ENCODE measurements at places on chromosomes 1 and 21.

- no peak for DNase-seq
Measured at GRCh38 chr1:204232526-204232925, 18.7 kb upstream of the GOLT1A start.

DNA sequence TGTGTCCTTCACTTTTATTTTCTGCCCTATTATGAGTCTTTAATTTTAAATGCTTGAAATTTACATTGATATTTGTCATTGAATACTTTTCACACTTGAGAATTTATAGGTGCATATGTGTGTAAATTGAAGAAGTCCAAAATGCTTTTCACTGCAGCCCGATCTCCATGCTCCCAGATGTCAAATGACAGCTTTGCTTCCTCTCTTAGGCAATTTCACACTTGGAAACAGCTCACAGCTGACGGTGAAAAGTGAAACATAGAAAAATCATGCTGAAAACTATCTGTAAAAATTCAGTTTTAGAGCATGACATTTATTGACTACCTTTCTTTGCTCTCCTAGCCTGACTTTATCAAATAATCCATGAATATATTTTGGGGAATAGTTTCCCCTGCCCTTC lies 196.0 kb downstream of the RPS6KC1 start:
- DNase-seq = no peak

GRCh38 chr21:15729674-15730483 lies at the start of gene USP25:
USP25 (plus strand) TSS chr21:15729982; CDS start chr21:15730394, 412 bp downstream.
- DNase-seq = peak; percentile 78

DNA sequence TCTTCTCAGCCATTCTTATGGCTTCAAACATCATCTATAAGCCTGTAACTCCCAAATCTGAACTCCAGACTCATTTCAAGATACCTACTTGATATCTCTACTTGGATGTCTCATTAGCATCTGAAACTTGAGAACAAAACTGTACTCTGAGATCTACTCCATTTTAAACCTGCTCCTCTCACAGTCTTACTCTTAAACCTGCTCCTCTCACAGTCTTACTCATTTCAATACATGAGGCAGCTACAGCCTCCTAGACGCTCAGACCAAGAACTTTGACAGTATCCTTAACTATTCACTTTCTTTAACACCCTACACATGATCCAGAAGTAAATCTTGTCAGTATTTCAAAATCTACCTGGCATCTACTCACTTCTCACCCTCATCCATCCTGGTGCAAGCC lies 54.3 kb downstream of the NBPF6 start:
- DNase-seq = no peak

DNA sequence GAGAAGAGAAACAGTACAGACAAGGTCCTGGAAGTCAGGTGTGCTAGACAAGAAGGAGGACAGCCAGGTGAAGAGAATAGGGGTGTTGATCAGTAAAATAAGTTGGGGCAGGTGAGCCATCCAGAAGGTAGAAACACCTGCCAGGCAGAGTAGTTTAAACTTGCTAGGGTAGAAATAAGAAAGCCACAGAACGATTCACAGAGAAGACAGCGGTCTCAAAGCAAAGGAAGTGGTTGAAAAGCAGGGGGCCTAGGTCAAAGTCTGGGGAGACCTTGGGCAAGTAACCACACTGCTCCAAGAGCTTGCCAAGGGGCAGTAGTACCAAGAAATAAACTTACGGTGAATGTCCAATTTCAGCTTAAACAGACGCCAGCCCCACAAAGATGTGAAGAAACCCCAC lies 116.6 kb upstream of the PROX1 start:
- DNase-seq = no peak

DNA sequence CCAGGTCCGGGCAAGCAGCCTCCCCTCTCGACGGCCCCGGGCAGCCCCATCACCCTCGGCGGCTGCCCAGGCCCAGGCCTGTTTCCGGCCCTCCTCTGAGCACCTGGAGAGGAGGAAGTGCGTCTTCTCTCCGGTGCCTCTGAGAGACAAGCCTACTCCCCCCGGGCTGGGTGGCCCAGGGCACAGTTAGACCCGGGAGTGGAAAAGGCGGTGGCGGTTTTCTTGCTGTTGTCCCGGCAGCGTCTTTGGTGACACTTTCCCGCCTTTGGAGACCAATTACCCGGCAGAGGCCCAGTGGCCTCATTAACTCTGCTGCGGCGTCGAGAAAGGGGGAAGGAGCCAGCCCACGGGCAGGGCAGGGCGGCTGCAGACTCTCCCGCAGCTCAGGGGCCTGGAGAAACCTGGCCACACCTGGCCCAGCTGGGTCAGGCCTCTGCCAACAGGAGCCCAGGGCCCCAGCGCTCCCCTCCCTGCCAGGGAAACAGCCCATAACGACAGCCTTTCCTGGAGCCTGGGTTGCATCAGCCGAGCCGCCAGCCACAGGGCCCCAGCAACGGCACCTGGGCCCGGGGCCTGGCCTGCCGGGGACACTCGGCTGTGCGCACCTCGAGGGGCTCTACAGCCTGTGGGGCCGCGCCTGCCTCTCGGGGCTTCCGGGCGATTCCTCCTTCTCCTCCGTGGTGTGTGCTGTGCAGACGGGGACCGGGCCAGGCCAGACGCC lies 28.4 kb upstream of the C1orf159 start:
- peak; percentile 65 for DNase-seq

DNA sequence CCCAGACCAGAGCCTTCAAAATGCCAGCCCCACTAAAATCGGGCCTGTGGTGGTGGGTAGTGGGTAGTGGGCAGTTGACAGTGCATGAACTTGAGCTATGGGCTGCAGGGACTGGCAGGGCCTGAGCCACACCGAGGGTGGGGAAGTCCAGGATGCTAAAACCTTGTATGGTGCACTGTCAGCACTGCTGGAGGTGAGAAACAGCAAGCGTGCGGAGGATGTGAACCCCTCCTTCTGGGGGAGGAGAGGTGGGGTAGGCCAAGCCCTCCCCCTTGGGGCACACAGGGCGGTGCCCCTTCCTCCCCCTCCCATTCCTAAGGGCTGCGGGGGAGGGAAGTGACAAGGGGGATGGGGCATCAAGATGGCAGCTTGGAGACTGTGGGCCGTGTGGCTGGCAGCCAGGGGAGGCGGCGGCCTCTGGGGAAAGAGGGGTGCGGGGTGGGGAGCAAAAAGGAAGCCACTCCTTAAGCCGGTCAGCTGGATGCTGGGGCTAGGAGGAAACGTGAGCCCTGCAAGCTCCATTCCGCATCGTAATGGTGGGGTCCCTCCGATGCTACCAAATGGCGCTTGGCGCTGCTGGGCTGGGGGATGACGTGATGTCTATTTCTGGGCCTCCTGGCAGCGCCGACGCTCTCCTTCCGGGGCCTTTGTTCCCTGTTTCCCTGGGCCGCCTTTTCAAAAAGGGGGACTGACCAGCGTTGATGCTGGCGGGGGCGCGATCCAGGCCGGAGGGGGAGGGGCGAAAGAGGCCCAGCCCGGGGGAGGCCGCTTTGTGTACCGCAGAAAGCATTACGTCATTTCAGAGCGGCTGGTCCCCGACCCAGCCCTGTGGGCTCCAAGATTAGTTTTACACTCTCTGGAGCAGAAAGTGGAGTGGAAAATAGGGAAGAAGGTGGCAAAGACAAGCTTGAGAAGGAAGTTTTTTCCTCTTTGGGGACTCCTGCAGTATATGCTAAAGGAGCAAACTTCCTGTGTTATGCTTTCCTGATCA lies 809 bp downstream of the SYT11 start:
- peak; percentile 57 for DNase-seq

GRCh38 chr1:49854741-49855140 lies 169.0 kb downstream of the AGBL4 start:
- DNase-seq = no peak

DNA sequence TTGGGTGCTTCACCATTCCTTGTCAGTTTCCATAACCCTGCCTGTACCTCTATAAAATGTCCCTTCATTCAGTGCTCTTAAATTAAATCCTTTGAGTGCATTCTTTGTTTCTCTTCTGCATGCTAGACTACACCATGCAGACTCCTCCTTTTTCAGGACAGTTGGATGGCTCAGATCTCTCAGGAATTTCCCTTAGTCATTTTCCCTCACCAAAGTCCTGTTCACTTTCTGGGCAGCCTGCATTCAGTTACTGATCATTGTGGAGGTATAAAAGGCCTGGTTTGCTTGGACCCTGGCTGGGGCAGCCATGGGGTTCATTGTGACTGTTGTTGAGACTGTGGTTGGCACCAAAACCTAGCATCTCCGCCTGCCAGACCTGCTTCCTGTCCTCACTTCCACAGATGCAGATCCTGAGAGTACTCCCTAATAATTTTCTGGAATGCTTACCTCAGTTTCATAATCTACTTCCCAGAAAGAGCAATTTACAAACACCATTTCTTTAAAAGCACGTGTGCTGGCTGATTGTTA lies 88.4 kb downstream of the PDE4B start:
- DNase-seq = no peak

DNA sequence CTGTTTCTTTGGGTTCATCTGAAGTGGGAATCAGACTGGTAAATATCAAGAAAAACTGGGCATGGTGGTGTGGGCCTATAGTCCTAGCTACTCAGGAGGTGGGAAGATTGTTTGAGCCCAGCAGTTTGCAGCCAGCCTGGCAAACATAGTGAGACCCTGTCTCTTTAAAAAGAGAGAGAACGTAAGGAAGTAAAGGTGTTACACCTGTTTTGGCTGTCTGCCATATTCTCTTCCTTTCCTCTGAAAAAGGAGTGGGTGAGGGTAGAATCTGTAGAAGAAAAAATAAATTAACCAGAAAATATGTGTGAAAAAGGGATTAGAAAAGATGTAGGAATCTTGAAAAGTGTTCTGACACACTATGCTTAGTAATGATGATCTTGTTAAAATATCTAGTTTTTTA lies 20.0 kb downstream of the AHCYL1 start:
- DNase-seq = no peak

DNA sequence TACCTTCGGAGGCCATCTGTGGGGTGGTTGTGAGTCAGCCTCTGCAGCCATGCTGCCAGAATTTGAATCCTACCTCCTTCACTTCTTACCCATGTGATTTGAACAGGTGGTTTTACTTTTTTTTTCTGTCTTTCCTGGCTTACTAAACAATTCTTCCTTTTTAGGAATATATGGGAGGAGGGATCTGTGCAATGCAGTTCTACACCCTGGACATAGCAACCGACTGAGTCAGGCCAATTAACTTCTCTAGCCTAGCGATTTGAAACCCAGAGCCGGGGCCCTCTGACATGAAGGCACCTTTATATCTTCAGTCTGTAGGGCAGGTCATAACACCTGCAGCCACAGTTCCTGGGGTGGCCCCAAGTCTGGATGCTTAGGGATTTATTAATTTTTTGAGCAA lies 83.6 kb downstream of the ST6GALNAC3 start:
- DNase-seq = no peak
